ENCODE measurements at places on chromosomes 6 and 20. TPM values are rescaled to one million over a fixed set of nuclear protein-coding genes. Genes with fewer than 3 reads are reported as not detected.

- H3K4me3 ChIP-seq = no peak overlapping the region
- no peaks in the 10 kb centered on the region for H3K36me3 ChIP-seq
- H3K4me1 ChIP-seq = peaks cover 6% of the 10 kb centered on the region
- no peak overlapping the region for H3K27ac ChIP-seq
- no peak for DNase-seq
Observed at GRCh38 chr6:53494076-53494475, 50.8 kb downstream of the GCLC start.

Gene PTK7
- 4.1 TPM for total RNA-seq

Gene SLC24A3
- not detected for total RNA-seq

Gene C20orf141
- not detected for total RNA-seq

Measured in activated CD8-positive, alpha-beta T cell treated with anti-CD3 and anti-CD28 coated beads for 36 hours (primary cell).